ENCODE measurements at places on chromosomes 13 and 19. TPM values are rescaled to one million over a fixed set of nuclear protein-coding genes. Genes with fewer than 3 reads are reported as not detected.

The GNG7 gene
- 0.07 TPM for total RNA-seq

The CLIP3 gene
- 0.73 TPM for total RNA-seq

The ZNF69 gene
- total RNA-seq = not detected

The ZNF44 gene
- 0.83 TPM for total RNA-seq

The SNRNP70 gene
- total RNA-seq = 256 TPM
